ENCODE measurements at places on chromosomes 3 and 15. TPM values are rescaled to one million over a fixed set of nuclear protein-coding genes. Genes with fewer than 3 reads are reported as not detected.

The HYAL2 gene
- polyA plus RNA-seq = 135 TPM

The TNFSF10 gene
- polyA plus RNA-seq = 17.9 TPM

The THSD4 gene
- 20.8 TPM for polyA plus RNA-seq

The CPA3 gene
- polyA plus RNA-seq = 0.22 TPM

The PLA2G4F gene
- 0.03 TPM for polyA plus RNA-seq

The PTPN23 gene
- polyA plus RNA-seq = 9.2 TPM

The ITIH1 gene
- 0.13 TPM for polyA plus RNA-seq

The FGD5 gene
- polyA plus RNA-seq = 8.9 TPM

The PLA2G4D gene
- not detected for polyA plus RNA-seq

The BFSP2 gene
- polyA plus RNA-seq = not detected

The CILP gene
- 2.1 TPM for polyA plus RNA-seq

DNA sequence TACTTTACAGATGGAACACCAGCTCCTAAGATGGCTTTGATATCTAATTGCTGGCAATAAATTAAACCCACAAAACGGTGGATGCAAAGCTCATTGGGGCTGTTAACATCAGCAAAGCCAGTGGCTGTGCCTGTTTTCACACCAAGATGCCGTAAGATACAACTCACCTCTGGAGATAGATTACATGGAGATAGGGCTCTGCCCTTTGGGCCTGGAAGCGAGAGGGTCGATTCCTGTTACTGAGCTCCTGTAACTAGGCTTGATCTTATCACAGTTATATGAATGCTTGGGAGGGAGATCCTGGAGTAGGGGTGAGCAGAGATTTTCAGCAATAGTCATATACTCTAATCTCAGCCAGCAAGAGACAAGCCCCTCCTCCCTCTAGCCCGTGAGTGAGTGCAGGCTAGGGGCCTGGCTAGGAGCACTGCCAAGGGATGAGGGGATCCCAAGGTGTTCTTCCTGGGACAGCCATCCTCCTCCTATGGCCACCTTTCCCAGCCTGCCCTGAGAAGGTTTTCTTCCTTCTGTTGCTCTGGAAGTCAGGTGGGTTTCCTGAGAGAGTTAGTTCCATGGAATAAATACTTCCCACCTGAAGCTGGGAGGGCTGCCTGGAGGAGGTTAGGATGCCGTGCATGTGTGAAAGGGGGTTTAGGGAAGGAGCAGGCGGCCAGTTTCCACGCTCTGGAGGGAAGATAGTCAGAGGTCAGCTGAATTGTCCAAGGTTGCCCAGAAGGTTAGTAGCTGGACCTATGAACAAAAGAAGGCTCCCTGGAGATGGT, 18.1 kb upstream of the DOCK3 start:
- DNase-seq = no peak

GRCh38 chr15:40340740-40341400, at the start of gene CCDC9B:
Gene CCDC9B, minus strand, starts transcription at chr15:40340939. Its CDS starts 120 bp downstream, at chr15:40340819.
- DNase-seq = peak; percentile 93

DNA sequence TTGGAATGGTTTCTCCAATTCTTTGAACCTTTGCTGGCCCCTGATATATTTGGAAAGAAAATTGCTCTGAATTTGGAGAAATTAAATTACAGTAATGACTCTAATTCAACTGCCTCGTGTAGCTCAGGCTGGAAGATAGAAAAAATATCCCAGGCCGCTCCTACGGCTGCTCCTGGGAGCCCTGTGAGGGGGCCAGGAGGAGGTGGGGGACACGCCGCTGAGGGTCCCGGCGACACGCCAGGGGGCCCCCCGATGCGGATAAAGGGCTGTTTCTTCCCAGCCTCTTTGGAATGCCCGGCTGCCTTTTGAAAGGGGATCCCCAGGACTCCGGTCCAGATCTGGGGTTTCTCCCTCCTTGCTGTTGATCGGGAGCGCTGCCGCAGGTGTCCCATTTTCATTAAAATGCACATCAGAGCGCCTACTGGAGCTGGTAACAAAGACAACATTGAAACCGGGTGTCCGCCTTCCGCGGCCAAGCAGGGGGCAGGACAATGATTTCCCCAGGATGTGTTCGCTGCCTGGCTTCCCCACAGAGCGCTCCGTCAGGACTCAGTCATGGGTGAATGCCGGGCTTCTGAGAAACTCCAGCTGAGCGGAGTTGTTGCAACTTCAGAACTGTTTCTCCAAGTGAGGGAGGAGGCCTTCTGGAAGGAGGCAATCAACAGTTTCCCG, 200.1 kb upstream of the KBTBD8 start:
- peak; percentile 14 for DNase-seq

- DNase-seq = no peak
These were observed 8.0 kb upstream of the MYZAP start for GRCh38 chr15:57583720-57584119.

- peak; percentile 46 for DNase-seq
These were observed 20.7 kb downstream of the TBC1D2B start for GRCh38 chr15:78056714-78057269.

DNA sequence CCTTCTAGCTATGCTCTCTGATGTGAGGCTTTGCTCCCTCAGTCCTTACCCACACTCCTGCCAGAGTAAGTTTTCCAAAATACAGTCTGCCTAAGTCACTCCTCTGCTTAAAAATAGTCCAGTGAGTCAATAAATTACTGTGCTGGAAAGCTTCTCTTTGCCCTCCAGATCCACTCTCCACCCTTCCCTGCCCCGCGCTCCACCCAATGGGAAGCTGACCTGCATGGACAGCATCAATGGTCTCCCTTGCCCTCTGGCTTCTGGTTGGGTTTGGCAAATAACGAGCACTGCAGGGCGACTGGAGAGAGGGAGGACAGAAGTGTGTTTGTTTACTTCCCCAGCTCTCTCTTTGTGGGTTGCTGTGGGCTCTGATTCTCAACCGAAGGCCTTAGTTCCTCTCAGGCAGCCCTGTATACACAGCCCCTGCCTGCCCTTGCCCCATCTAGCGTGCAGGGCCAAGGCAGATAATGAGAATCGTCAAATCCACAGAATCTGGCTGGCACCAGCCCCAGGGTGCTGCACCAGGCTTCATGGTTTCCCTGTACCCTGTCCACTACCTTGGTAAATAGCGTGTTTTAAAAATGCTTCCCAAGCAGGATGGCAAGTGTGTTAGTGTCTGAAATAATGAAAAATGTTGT, 110.4 kb downstream of the ADAMTSL3 start:
- no peak for DNase-seq

DNA sequence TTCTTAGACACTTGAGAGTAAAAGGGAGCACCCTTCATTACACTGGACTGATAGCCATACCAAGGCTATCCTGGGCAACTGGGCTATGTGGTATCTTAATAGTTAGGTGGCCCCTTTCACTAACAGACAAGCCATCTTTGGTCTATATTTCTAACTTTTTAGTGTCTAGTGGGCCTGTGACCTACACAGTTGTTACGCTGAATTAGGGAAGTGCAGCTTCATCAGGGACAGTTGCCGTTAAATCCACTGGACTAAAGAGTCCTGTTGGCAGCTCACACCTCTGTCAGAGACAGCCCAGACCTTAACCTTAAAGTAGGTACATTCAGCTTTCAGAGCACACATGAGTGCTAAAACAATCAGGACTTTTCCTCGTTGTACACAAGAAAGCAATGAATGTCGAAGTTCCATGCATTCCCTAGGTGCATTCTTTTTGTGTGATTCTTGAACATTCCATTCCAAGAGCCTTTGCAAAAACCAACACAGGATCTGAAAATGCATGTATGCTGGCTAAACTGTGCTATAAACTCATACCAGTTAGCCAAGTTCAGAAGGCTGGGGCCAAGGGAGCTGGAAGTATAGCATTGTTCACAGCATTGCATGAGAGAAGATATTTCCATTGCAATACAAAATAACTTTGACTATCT, 230.2 kb upstream of the EIF1B start:
- no peak for DNase-seq

GRCh38 chr3:195692781-195693427, 27.9 kb upstream of the MUC20 start:
- DNase-seq = no peak

- no peak for DNase-seq
These were observed 489.8 kb upstream of the PROK2 start for GRCh38 chr3:72274493-72275330.

- no peak for DNase-seq
These were observed 131.7 kb upstream of the ZBED2 start for GRCh38 chr3:111726788-111727305.

- no peak for DNase-seq
These were observed 14.6 kb upstream of the ARPP21 start for GRCh38 chr3:35624698-35625097.

DNA sequence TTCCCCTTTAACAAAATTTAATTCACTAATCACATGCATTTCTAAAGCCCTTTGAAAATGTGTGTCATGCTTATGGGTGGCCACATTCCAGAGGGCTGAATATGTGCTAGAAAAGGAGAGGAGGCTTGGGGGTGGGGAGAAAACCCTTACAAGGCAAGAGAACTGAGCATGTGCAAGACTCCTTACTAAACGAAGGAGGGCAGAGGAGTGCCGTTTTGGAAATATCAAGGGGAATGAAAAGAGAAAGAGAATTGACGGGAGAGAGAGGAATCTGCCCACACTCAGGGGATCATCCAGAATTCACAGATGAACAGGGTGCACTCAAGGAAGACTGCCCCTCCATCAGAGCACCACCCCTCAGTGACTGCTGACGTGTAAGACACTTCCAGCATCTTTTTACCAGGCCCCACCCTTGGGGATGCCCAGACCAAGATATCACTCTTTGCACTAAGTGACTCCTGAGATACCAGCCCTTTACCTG, 37.9 kb upstream of the TSC22D2 start:
- no peak for DNase-seq

- no peak for DNase-seq
These were observed 51.5 kb upstream of the SLCO3A1 start for GRCh38 chr15:91801836-91802534.

GRCh38 chr3:73475717-73476116, 149.0 kb downstream of the PDZRN3 start:
- no peak for DNase-seq

DNA sequence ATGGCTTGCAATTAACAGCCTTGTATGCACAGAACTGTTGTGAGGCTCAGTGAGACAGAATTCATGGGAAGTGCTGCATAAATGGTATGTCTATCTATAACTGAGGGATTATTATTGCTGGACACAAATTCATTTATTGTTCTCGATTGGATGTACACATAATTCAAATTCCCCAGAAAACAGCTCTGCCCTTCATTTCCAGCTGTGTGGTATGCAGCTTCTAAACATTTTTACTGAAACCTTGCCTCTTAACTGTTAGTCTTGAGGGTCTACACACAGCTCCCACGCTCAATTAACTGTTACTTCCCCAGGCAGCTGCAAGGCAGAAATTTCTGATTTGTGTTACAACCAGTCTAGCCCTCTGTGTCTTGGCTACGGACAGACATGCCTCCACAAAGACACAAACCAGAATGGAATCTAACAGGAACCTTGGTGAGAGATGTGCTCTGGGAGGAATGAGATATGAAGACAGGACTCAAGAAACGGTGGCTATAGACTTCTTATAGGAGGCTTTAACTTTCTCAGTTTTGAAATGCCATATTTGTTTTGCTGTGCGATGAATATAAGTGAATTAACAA, 139.7 kb upstream of the TBL1XR1 start:
- DNase-seq = no peak

- DNase-seq = no peak
These were observed 62.7 kb downstream of the B3GNT5 start for GRCh38 chr3:183315739-183316138.

- no peak for DNase-seq
These were observed 34.3 kb downstream of the CNOT10 start for GRCh38 chr3:32719335-32719734.

DNA sequence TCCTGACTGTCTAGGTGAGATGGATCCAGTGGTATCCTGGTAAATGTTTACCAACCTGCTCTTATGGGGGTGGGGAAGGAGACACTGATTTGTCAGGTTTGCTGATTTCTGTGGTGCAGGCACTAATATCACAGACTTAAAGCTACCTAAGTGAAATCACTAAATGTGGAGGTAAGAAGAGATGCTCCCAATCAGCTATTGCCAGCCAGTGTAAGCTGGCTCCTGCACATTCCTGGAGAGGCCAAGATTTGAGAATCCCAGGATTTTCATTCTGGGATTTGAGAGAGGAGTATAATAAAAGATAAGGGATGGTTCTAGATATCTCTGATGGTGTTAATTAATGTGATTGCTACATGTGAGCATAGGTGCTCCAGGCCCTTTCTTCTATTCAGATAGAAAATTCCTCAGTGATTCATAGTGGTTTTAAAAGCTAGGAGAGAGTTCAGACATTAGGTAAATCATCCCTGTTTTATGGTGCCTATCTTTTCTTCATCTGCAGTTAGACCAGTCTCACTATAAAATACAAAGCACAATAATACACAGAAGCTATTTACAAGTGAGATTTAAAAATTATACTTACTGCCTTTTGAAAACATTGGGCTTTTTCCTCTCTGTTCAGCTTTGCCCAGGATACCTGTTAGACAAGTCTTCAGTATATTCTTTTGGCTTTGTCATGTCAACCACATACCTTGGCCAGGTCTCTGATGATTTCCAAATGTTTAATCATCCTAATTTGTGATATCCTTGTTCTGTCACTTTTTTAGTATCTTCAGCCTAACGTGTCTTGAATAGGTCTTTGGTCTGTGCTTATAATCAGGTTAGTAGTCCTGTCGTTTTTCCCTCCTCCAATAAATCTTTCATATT, 90.9 kb downstream of the MBNL1 start:
- no peak for DNase-seq

- no peak for DNase-seq
These were observed 1.3 kb upstream of the SPTSSB start for GRCh38 chr3:161372321-161373260.
